Cardiac muscle cell (in vitro differentiated cells and primary cell): ENCODE measurements at places on chromosomes 7 and 10. TPM values are rescaled to one million over a fixed set of nuclear protein-coding genes. Genes with fewer than 3 reads are reported as not detected.

The KIAA1217 gene
- total RNA-seq: 9.8 and 23.1 TPM in 2 replicates

The SNCG gene
- 3.0 and 7.9 TPM in 2 replicates for total RNA-seq

The TUBB8 gene
- 0.36 TPM in 1 of 2 replicates, not detected in the other for total RNA-seq

The FANK1 gene
- 7.5 and 19.2 TPM in 2 replicates for total RNA-seq

GRCh38 chr10:116141855-116142254, 131.2 kb downstream of the GFRA1 start:
- H3K27ac ChIP-seq: no peak overlapping the region
- H3K27me3 ChIP-seq: peaks cover 4% of the 10 kb centered on the region
- no peak for DNase-seq
- no peaks in the 10 kb centered on the region for H3K36me3 ChIP-seq
- H3K4me3 ChIP-seq: no peak overlapping the region

DNA sequence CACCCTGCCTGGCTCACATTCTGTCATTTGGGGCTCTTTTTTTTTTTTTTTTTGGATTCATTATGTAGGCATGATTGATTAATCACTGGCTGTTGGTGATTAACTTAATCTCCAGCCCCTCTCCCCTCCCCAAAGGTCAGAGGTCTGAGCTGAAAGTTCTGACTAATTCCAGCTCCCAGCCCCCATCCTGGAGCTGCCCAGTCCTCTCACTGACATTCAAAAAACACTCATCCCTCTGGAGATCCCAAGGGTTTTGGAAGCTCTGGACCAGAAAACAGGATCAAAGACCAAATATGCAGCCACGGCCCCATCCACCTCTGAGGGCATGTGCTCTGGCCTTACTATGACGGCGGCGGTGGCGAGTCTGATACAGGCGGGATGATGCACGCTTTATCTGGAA, 53.8 kb downstream of the RBM17 start:
- no peaks in the 10 kb centered on the region for H3K27me3 ChIP-seq
- no peaks in the 10 kb centered on the region for H3K4me1 ChIP-seq
- no peak overlapping the region for H3K27ac ChIP-seq
- DNase-seq: no peak
- H3K4me3 ChIP-seq: no peak overlapping the region
- H3K36me3 ChIP-seq: no peaks in the 10 kb centered on the region

- H3K27me3 ChIP-seq: peaks cover 6% of the 10 kb centered on the region
- no peak for DNase-seq
- peaks cover 32% of the 10 kb centered on the region for H3K4me1 ChIP-seq
- H3K27ac ChIP-seq: peak overlapping the region; percentile 38
- no peak overlapping the region for H3K4me3 ChIP-seq
These were observed 168.6 kb downstream of the LRMDA start for GRCh38 chr10:75599875-75600648.

- no peak overlapping the region for H3K27ac ChIP-seq
- H3K27me3 ChIP-seq: no peaks in the 10 kb centered on the region
- no peaks in the 10 kb centered on the region for H3K36me3 ChIP-seq
- no peak overlapping the region for H3K4me3 ChIP-seq
These were observed 18.0 kb downstream of the PURB start for GRCh38 chr7:44867073-44867995.

DNA sequence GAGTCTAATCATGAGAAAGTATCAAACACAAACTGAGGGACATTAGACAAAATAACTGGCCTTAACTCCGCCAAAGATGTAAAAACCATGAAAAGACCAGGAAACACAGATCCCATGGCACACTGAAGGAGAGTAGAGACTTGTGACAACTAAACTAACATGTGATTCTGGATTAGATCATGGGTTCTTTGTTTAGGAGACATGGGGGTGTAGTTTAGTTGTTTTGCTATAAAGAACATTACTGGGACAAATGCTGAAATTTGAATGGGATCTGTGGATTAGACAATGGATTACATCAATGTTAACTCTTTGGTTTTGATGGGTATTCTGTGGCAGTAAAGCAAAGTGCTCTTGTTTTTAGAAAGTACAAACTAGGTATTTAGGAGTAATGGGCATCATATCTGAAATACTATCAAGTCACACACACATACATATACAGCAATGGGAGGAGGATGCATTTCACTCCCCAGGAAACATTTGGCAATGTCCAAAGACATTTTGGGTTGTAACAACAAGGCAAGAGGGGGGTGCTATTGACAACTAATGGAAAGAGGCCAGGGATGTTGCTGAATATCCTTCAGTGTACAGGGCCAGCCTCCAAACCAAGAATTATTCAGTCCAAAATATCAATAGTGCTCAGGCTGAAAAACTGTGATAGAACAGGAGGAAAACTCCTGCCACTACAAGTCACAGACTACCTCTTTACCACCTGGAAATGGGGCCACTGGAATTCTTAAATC, 32.4 kb downstream of the WAPL start:
- H3K36me3 ChIP-seq: peaks cover 16% of the 10 kb centered on the region
- no peak for DNase-seq
- H3K4me1 ChIP-seq: no peaks in the 10 kb centered on the region
- no peaks in the 10 kb centered on the region for H3K27me3 ChIP-seq
- no peak overlapping the region for H3K4me3 ChIP-seq

GRCh38 chr10:30963992-30964930, 67.4 kb downstream of the ZNF438 start:
- H3K27me3 ChIP-seq: no peaks in the 10 kb centered on the region
- H3K4me3 ChIP-seq: no peak overlapping the region
- no peaks in the 10 kb centered on the region for H3K36me3 ChIP-seq
- peaks cover 11% of the 10 kb centered on the region for H3K4me1 ChIP-seq
- no peak overlapping the region for H3K27ac ChIP-seq

DNA sequence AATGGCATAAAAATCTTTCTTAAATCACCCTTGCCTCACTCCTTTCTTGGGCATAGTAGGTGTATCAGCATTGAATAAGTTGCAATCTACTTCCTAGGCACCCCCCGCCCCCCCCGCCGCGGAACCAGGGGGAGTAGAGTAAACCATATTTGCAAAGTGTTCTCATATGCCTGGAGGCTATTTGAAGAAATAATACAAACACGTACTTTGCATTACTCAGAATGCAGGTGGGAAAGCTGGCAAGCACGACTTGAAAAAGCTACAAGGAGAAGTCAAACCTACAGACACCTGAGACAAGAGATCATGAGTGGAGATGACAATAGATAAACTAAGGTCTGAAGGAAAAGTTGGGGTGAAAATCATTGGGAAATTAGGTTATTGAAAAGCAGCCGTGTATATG, 65.6 kb downstream of the POM121L12 start:
- H3K4me1 ChIP-seq: peaks cover 2% of the 10 kb centered on the region
- no peaks in the 10 kb centered on the region for H3K27me3 ChIP-seq
- DNase-seq: no peak

DNA sequence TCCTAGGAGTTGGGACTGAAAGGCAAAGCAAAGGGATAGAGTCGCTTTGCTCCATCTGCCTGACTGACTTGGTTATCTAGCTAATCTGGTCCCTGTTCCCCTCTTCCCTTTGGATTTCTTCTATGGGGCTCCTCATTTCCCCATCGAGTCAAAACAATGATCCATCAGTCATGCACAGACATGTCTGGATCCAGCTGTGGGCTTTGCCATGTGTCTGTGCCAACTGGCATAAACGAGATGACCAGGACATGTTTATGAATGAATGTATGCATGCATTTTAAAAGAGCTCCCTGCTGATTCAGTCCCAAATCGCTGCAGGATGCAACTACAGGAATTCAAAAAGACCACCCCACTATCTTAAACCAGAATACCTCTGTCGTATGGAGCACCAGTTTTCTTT, 122.0 kb downstream of the ARL4A start:
- H3K4me3 ChIP-seq: no peak overlapping the region
- no peak for DNase-seq
- no peaks in the 10 kb centered on the region for H3K4me1 ChIP-seq
- no peaks in the 10 kb centered on the region for H3K36me3 ChIP-seq
